Suprapubic skin (tissue), 4 donors: ENCODE measurements at places on chromosomes 12 and 14.

- DNase-seq = no peak
Measured at GRCh38 chr14:91067186-91067585, 6.7 kb upstream of the RPS6KA5 start.

DNA sequence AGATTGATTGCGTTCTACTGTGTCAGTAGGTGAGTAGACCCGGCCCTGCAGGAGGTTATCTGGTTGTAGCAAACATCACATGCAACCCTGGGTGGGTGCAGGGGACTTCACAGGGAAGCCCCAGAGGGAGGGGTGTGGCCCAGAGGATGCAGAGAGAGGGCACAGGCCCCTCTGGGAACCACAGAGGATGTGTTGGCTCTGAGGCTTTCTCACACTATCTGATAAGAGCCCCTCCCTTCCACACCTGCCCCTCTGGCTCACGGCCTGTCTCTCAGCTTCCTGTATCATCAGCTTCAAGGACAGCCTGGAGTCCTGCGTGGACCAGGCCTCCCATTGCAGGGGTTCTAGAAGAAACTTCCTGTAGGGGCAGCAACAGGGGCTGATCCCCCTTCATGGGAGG, 101.9 kb downstream of the RIN3 start:
- DNase-seq = no peak

DNA sequence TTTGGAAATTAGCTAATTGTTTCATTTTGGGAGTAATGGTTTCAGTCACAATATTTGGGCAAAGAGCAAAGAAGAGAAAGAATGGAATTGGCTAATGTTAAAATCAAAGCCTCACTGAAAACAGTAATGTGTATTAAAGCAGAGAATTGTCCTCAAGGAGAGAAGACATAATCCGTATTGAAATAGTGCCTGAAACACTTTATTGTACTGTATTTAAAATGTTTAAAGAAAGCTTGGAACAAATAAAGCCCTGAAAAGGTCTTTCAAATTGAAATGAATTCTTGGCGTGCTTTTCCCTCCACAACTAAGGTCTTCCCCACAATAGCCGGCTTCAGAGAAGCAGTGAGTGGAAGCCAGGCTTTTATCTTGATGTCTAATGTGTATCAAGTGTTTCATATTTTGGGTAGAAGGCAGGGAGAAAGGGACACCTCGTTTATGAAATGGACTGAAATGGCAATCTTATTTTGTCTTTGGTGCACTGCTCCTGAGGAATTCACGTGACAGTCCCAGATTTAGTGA, 212.9 kb upstream of the CRY1 start:
- no peak for DNase-seq

DNA sequence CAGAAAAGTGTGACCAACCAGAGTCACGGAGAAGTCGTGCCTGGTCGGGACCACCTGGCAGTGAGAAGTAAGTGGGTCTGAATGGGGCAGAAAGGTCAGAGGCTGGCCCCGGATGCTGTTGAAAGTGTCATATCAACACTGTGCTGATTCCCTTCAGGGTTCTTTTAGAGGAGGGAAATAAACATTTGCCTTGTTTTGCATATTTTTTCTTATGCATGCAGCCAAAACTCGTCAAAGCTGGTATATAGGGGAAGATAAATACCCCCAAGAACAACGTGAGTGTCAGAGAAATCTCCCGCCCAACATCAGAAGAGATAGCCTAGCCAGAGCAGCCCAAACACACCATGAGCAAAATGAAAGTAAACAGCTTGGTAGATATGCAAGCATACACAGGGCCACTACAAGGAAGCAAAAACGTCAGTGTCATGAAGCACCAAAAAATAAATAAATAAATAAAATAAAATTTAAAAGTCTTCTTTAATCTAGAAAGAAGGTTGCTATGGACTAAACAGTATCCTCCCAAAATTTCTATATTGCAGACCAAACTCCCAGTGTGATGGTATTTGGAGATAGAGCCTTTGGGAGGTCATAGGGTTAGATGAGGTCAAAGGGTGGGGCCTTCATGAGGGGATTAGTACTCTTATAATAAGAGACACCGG, 22.1 kb downstream of the EIF5 start:
- no peak for DNase-seq

DNA sequence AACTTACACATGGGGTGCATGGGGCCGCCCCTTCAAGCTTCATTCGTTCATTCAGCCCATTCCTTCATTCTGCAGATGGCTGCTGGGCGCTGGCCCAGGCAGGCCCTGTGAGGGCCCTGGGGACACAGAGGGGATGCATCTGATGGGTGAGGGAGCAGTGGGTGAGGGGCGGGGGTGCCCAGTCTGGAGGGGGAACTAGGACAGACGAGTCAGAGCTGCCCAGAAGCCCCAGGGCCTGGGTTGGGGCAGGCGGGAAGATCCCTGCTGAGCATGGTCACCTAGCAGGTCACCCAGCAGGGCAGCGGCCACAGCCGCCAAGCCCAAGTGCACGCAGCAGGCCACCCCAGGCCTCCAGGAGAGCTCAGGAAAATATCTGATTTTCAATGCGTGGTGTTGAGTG, 14.1 kb downstream of the TRMT61A start:
- no peak for DNase-seq

GRCh38 chr14:33762161-33762851, 188.6 kb downstream of the EGLN3 start:
- no peak for DNase-seq

DNA sequence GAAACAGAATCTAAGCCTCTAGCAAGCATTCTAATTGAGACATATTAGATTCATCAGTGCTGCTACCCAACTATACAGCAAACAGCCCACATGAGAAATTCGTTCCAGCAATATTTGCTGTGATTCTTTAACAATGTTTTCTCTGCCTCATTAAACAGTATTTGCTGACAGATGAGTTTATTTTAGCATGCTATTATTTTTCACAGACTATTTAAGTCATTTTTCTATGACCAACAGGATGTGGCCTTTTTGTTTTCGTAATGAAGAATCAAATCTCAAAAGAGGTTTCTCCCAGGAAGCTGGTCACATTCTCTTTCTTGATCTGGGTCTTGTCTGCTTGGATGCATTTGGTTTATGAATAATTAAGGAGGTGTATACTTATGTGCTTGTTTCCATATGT, 23.2 kb upstream of the SERPINA12 start:
- DNase-seq = no peak

DNA sequence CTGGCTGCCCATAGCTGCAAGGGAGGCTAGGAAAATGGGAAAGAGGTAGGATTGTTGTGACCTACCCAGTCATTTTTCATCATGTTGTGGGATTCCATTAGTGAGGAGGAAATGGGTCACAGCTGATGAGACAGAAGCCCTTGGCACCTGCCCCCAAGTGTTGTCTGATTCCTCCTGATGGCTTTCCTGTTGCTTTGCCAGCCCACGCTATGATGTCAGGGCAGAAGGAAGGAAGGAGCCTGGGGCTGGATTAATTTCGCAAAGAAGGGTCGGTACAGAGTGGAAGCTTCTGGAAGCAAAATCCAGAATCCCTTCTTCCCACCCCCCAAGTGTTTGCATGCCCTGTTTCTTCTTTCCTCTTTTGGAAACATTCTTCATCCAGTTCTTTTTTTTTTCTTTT, 8.7 kb downstream of the OTUB2 start:
- DNase-seq = no peak

GRCh38 chr12:41514907-41515306, 326.8 kb downstream of the PDZRN4 start:
- no peak for DNase-seq

- DNase-seq = no peak
Measured at GRCh38 chr14:63956326-63956725, 103.5 kb downstream of the SYNE2 start.

DNA sequence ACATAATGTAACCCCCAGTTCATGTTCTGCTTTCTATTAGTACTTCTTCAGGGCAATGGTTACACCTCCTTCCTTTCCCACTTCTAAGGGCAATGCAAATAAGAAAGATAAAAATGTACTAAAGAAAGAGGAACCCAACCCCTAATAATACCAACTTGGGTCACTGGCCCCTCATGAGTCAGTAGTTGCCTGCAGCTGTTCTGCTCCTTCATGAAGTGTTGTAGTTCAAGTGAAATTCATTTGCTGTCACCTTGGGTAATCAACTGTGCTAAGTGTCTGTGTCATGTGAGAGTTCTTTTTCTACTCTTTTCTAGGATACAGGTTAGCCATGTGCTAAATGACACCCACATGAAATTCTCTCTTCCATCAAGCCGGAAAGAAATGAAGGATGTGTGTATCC, 91.8 kb downstream of the PLXNC1 start:
- DNase-seq = no peak

DNA sequence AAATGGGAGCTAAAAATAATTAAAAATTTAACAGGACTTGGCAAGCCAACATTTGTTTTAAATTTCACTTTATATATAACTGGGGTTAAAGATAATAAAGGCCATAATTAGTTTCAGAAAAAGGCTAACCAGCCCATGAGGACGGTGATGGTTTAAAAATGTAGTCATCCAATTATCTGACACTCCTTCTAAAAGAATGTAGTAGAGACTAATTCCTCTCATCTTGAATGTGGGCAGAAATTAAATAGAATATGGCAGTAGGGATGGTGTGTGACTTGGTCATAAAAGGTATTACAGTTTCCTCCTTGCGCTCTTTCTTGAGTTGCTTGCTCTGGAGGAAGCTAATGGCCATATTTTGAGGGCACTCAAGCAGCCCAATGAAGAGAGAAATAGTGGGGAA, 49.1 kb upstream of the PTPRB start:
- no peak for DNase-seq
